ENCODE measurements at places on chromosomes 2 and 18. TPM values are rescaled to one million over a fixed set of nuclear protein-coding genes. Genes with fewer than 3 reads are reported as not detected.

KIF1A gene
- not detected for total RNA-seq

CD207 gene
- 0.27 TPM for total RNA-seq

COLEC11 gene
- 2.5 TPM for total RNA-seq

KIAA2012 gene
- not detected for total RNA-seq

ANKRD30BL gene
- not detected for total RNA-seq

GPR45 gene
- total RNA-seq = not detected

GALNT3 gene
- 0.29 TPM for total RNA-seq

DUSP19 gene
- total RNA-seq = 1.9 TPM

FBXO48 gene
- total RNA-seq = 0.59 TPM

ALPI gene
- not detected for total RNA-seq

GNAL gene
- total RNA-seq = 1.4 TPM

DCDC2C gene
- total RNA-seq = not detected

All from HepG2 (cell line).